ENCODE measurements at places on chromosomes 1 and 21.

- no peaks in the 10 kb centered on the region for H3K36me3 ChIP-seq
- no peak overlapping the region for H3K4me3 ChIP-seq
- H3K27ac ChIP-seq = no peak overlapping the region
- no peak for DNase-seq
- H3K27me3 ChIP-seq = no peaks in the 10 kb centered on the region
- no peaks in the 10 kb centered on the region for H3K4me1 ChIP-seq
Observed at GRCh38 chr21:26238646-26239045, 68.1 kb upstream of the APP start.

GRCh38 chr1:6614019-6614928 is 743 bp downstream of the PHF13 start:
- DNase-seq = peak; percentile 52
- peaks cover 26% of the 10 kb centered on the region for H3K4me1 ChIP-seq
- peak overlapping the region; percentile 100 for H3K4me3 ChIP-seq
- peak overlapping the region; percentile 96 for H3K27ac ChIP-seq
- peaks cover 17% of the 10 kb centered on the region for H3K36me3 ChIP-seq

- H3K27ac ChIP-seq = no peak overlapping the region
- DNase-seq = no peak
- H3K36me3 ChIP-seq = no peaks in the 10 kb centered on the region
- no peak overlapping the region for H3K4me3 ChIP-seq
Observed at GRCh38 chr1:20458717-20459116, 27.3 kb downstream of the CAMK2N1 start.

- DNase-seq = peak; percentile 88
- H3K4me1 ChIP-seq = peaks cover 42% of the 10 kb centered on the region
- no peaks in the 10 kb centered on the region for H3K36me3 ChIP-seq
- H3K4me3 ChIP-seq = no peak within 1 kb of the TSS
Observed at GRCh38 chr1:204359474-204360255, at the start of gene PLEKHA6. TSS of gene PLEKHA6 (minus strand) at chr1:204359929. CDS start at chr1:204273727, 86,202 bp downstream.

DNA sequence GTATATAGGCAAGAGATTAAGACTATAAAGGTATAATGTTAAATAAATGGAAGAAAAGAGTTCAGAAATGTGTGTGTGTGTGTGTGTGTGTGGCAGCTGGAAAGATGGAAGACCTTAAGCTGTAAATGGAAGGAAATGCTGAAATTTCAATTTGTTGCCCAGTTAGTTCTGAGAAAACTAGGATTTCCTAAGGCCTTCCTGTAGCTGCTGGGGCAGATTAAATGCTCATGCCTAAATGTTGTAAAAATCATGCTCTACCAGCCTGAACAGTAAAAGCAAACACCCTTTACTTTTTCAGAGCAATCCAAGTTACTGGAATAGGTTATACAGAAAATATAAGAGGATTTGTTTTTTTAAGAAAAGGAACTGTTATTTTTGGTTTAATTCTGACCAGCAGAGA is 8.3 kb downstream of the ADCY10 start:
- H3K27ac ChIP-seq = no peak overlapping the region
- H3K36me3 ChIP-seq = no peaks in the 10 kb centered on the region
- no peaks in the 10 kb centered on the region for H3K4me1 ChIP-seq
- no peak overlapping the region for H3K4me3 ChIP-seq

- peaks cover 48% of the 10 kb centered on the region for H3K4me1 ChIP-seq
- H3K27me3 ChIP-seq = peaks cover 73% of the 10 kb centered on the region
- H3K27ac ChIP-seq = peak overlapping the region; percentile 65
- peak overlapping the region; percentile 71 for H3K4me3 ChIP-seq
Observed at GRCh38 chr1:20486457-20487235, 636 bp upstream of the CAMK2N1 start.

GRCh38 chr1:62175568-62176179 is 19.0 kb upstream of the L1TD1 start:
- H3K4me1 ChIP-seq = peaks cover 8% of the 10 kb centered on the region
- no peaks in the 10 kb centered on the region for H3K27me3 ChIP-seq
- H3K36me3 ChIP-seq = no peaks in the 10 kb centered on the region
- DNase-seq = peak; percentile 51

Measured in stomach (tissue), 19 donors.